ENCODE measurements at places on chromosomes 2 and 18. TPM values are rescaled to one million over a fixed set of nuclear protein-coding genes. Genes with fewer than 3 reads are reported as not detected.

GRCh38 chr18:25814841-25815458, 275.5 kb downstream of the SS18 start:
- no peak overlapping the region for H3K27ac ChIP-seq
- H3K36me3 ChIP-seq: no peaks in the 10 kb centered on the region
- H3K4me3 ChIP-seq: no peak overlapping the region
- DNase-seq: no peak
- H3K4me1 ChIP-seq: no peaks in the 10 kb centered on the region

DNA sequence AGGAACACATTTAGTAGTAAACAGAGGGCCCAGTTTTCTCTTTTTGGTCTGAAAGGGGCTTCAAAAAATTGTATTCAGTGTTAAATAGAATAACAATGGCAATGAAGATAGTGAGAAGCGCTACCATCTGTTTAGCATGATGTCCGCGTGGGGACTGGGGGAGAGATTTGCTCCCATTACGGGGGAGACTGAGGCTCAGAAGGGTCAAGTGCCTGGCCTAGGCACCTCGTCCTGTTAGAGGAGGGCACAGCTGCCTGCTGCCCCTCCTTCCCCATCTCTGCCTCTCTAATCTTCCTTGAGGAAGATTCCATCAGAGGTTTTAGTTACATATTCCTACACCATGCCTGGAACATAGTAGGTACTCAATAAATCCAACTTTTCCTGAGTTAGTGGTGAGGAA, 10.1 kb upstream of the TMEM185B start:
- DNase-seq: no peak
- H3K27ac ChIP-seq: no peak overlapping the region
- H3K27me3 ChIP-seq: no peaks in the 10 kb centered on the region
- H3K4me3 ChIP-seq: no peak overlapping the region

DNA sequence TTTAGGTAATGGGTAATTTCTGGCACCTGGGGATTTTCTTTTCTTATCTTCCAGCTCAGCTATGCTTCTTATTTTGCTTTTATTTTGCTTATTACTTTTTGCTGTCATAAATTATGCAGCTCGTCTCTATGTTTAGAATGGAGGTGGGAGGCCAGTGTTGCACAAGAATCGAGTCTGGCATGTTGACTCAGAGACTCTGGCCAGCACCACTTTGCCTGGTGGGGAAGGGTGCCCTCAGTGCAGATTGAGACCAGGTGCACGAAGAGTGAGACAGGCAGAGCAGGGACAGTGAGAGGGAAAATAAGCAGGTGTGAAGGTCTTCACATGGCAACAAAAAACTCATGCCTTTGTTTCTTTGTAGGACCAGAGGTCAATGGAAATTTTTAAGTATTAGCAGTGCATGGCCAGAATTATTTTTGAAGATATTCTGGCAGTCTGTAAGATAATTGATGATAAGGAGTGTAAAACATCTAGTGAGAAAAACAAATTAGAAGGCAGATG, 59.2 kb upstream of the SLC5A7 start:
- H3K4me3 ChIP-seq: no peak overlapping the region
- no peaks in the 10 kb centered on the region for H3K36me3 ChIP-seq
- DNase-seq: no peak

GPC1 gene
- 44.8 TPM for total RNA-seq

LBX2 gene
- total RNA-seq: 5.4 TPM

DNA sequence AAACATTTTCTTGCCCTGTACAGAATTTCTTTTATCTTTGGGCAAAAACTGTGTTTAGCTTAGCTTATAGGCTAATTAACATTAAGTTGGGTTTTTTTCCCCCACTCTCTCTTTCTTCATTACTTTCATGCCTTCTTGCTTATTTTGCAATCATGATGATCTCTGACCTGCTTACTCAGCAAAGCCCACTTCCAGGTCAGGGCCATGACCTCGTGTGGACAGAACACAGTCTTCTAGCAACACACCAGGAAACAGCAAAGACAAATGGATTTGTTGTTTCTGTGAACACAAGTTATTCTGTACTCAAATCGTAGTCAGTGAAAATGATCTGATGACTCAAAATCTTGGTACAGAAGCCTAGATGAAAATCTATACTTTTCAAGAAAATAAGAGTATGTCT, 60.7 kb downstream of the SPATS2L start:
- H3K36me3 ChIP-seq: no peaks in the 10 kb centered on the region
- H3K27me3 ChIP-seq: no peaks in the 10 kb centered on the region
- H3K4me3 ChIP-seq: no peak overlapping the region
- H3K4me1 ChIP-seq: peaks cover 7% of the 10 kb centered on the region

- no peaks in the 10 kb centered on the region for H3K27me3 ChIP-seq
- no peak overlapping the region for H3K27ac ChIP-seq
- no peaks in the 10 kb centered on the region for H3K36me3 ChIP-seq
- peaks cover 3% of the 10 kb centered on the region for H3K4me1 ChIP-seq
- H3K4me3 ChIP-seq: no peak overlapping the region
These were observed 133.9 kb downstream of the ARHGAP15 start for GRCh38 chr2:143263066-143263625.

- H3K27me3 ChIP-seq: no peaks in the 10 kb centered on the region
- no peak overlapping the region for H3K27ac ChIP-seq
- H3K4me3 ChIP-seq: no peak overlapping the region
- H3K36me3 ChIP-seq: no peaks in the 10 kb centered on the region
- DNase-seq: no peak
- H3K4me1 ChIP-seq: peaks cover 31% of the 10 kb centered on the region
These were observed 354.1 kb downstream of the TXNL1 start for GRCh38 chr18:56284319-56284718.

DYNAP gene
- not detected for total RNA-seq

SLC40A1 gene
- total RNA-seq: 13.6 TPM

TRIM43 gene
- total RNA-seq: not detected

- DNase-seq: no peak
- H3K27me3 ChIP-seq: no peaks in the 10 kb centered on the region
- no peak overlapping the region for H3K27ac ChIP-seq
- no peaks in the 10 kb centered on the region for H3K36me3 ChIP-seq
- H3K4me1 ChIP-seq: peaks cover 6% of the 10 kb centered on the region
These were observed 162.5 kb upstream of the SETBP1 start for GRCh38 chr18:44518091-44518615.

- no peak for DNase-seq
- H3K4me3 ChIP-seq: no peak overlapping the region
- no peaks in the 10 kb centered on the region for H3K36me3 ChIP-seq
- H3K27me3 ChIP-seq: no peaks in the 10 kb centered on the region
- H3K4me1 ChIP-seq: no peaks in the 10 kb centered on the region
- no peak overlapping the region for H3K27ac ChIP-seq
These were observed 213.3 kb upstream of the MMADHC start for GRCh38 chr2:149800624-149801542.

RBBP8 gene
- 40.2 TPM for total RNA-seq

DNA sequence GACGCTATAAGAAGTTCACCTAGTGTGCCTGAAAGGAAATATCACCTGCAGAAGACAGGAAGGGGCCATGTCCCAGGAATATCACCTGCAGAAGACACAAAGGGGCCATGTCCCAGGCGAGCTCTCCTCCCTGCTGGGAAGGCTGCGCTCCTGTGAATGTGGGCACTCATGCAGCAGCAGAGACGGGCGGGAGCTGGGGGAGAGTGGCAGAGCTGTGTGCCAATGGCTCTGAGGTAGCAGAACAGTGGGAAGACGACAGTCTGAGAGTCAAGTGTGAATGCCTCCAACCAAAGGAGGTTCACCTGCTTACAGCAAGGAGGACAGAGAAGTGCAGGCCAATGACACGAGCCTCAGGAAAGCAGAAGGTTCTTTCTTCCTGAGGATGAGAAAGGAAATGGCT, 117.9 kb upstream of the SALL3 start:
- H3K27me3 ChIP-seq: no peaks in the 10 kb centered on the region
- no peaks in the 10 kb centered on the region for H3K4me1 ChIP-seq
- DNase-seq: no peak
- no peak overlapping the region for H3K27ac ChIP-seq

DNA sequence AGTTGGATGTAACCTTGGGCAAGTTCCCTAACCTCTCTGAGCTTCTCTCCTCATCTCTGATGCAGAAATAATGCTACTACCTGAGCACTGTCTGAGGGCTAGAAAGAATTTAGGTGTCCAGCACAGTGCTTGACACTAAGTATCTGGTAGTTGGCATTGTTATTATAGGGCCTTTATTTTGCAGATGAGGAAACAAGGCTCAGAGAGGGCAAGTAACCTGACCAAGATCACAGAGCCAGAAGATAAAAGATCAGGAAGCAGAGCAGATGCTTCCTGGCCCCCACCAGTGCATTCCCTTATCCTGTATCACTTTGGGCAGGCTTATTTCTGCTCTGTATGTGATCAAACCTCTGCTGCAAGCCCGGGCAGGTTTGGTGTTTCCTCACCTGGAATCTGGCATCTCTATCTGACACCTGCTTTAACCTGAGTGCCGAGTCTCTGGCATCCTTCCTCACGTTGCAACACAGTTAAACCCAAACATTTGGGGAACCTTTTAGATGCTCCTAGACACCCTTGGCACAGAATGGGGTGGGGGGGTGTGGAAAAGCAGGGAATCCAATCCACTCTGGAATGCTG, 69.9 kb downstream of the PLB1 start:
- peaks cover 8% of the 10 kb centered on the region for H3K4me1 ChIP-seq
- H3K36me3 ChIP-seq: no peaks in the 10 kb centered on the region
- H3K4me3 ChIP-seq: peak overlapping the region; percentile 85
- no peaks in the 10 kb centered on the region for H3K27me3 ChIP-seq
- no peak for DNase-seq

DNA sequence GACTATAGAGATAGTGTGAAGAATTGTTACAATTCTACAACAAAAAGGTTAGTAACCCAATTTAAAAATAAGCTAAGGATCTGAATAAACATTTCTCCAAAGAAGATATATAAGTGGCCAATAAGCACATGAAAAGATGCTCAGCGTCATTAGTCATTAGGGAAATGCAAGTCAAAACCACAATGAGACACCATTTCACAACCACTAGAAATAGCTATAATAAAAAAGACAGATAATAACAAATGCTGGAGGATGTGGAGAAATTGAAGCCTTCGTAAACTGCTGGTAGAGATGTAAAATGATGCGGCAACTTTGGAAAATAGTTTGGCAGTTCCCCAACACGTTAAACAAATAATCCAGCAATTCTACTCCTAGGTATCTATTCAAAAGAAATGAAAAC, 366.5 kb upstream of the POU3F3 start:
- no peak for DNase-seq
- H3K27ac ChIP-seq: no peak overlapping the region
- H3K4me1 ChIP-seq: no peaks in the 10 kb centered on the region
- H3K27me3 ChIP-seq: no peaks in the 10 kb centered on the region
- no peak overlapping the region for H3K4me3 ChIP-seq

DNA sequence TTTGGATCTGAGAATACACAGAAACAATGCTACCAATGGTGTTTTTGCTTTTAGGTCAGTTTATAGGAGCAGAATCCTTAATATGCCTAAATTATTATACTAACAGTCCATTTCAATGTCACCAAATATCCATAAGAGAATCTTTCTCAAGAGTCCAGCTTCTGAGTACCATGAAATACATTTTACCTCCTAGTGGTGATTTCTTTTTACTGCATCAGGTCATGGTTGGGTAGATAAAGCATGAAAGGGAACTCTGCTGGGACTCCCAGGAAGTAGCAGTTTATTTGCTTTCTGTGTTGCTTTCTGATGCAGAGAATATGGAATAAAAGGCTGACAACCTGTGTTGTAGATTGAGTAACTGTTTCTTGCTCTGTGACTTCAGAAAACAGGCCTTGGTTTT, 115.6 kb downstream of the PPP1R1C start:
- H3K4me3 ChIP-seq: no peak overlapping the region
- no peaks in the 10 kb centered on the region for H3K27me3 ChIP-seq
- no peaks in the 10 kb centered on the region for H3K4me1 ChIP-seq
- H3K27ac ChIP-seq: no peak overlapping the region

GRCh38 chr18:37179384-37179783, 350.5 kb downstream of the KIAA1328 start:
- DNase-seq: no peak
- no peak overlapping the region for H3K4me3 ChIP-seq
- no peaks in the 10 kb centered on the region for H3K4me1 ChIP-seq
- no peak overlapping the region for H3K27ac ChIP-seq

HJURP gene
- 3.5 TPM for total RNA-seq

- peak; percentile 98 for DNase-seq
- H3K27ac ChIP-seq: peak overlapping the region; percentile 99
- H3K36me3 ChIP-seq: no peaks in the 10 kb centered on the region
- peaks cover 28% of the 10 kb centered on the region for H3K4me1 ChIP-seq
These were observed 18.8 kb downstream of the TEX44 start for GRCh38 chr2:231611273-231612108.

Measured in osteoblast (primary cell).